Neural progenitor cell (in vitro differentiated cells): ENCODE measurements at places on chromosomes 3 and 15.

DNA sequence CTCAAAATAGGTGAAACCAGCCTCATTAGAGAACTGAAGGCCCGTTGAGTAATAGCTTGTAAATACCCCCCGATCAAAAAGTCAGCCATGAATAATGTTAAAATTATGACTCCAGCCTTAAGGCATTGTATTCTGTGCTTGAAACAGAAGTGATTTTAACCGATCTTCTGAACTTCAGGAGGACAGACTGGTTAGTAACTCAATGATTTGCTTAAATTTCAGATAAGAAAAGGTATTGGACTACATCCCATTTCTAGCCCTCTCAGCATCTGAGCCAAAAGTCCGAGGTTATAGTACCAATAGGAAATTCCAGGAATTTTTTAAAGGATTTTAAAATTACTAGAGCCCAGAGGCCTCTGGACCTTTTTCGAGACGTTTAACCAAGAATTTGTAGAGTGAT lies 67.7 kb upstream of the FGF12 start:
- DNase-seq: no peak
- H3K36me3 ChIP-seq: no peaks in the 10 kb centered on the region
- H3K4me1 ChIP-seq: no peaks in the 10 kb centered on the region
- no peak overlapping the region for H3K4me3 ChIP-seq
- H3K27me3 ChIP-seq: no peaks in the 10 kb centered on the region

DNA sequence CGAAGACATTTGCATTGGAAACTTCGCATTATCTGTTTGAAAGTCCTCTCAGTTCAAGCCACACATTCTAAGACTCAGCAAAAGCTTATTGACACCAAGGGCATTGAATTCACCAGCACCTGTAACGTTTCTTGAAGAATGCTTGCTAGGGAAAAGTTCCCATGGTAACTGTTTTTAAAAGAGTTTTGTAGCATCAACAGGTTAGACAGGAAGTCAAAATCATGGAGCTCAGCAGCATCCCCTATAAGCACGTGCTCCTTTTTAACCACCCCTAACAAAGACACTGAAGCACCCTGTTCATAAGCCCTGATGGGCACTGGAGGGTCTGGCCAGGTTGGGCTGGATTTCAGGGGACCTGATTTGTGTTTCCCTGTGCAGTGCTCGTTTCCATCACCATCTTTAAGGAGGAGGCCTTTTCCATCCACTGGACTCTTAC lies 229.7 kb upstream of the BHLHE40 start:
- no peaks in the 10 kb centered on the region for H3K27me3 ChIP-seq
- no peak overlapping the region for H3K27ac ChIP-seq
- DNase-seq: no peak
- no peaks in the 10 kb centered on the region for H3K4me1 ChIP-seq

- H3K27me3 ChIP-seq: no peaks in the 10 kb centered on the region
- H3K36me3 ChIP-seq: no peaks in the 10 kb centered on the region
- H3K4me1 ChIP-seq: peaks cover 8% of the 10 kb centered on the region
- H3K27ac ChIP-seq: no peak overlapping the region
- peak overlapping the region; percentile 83 for H3K4me3 ChIP-seq
Measured at GRCh38 chr3:40908612-40909011, 290.7 kb upstream of the CTNNB1 start.

GRCh38 chr3:25527801-25528200 lies 99.7 kb downstream of the RARB start:
- H3K27ac ChIP-seq: peak overlapping the region; percentile 71
- peaks cover 18% of the 10 kb centered on the region for H3K4me1 ChIP-seq
- no peaks in the 10 kb centered on the region for H3K36me3 ChIP-seq
- no peak overlapping the region for H3K4me3 ChIP-seq
- DNase-seq: peak; percentile 49

DNA sequence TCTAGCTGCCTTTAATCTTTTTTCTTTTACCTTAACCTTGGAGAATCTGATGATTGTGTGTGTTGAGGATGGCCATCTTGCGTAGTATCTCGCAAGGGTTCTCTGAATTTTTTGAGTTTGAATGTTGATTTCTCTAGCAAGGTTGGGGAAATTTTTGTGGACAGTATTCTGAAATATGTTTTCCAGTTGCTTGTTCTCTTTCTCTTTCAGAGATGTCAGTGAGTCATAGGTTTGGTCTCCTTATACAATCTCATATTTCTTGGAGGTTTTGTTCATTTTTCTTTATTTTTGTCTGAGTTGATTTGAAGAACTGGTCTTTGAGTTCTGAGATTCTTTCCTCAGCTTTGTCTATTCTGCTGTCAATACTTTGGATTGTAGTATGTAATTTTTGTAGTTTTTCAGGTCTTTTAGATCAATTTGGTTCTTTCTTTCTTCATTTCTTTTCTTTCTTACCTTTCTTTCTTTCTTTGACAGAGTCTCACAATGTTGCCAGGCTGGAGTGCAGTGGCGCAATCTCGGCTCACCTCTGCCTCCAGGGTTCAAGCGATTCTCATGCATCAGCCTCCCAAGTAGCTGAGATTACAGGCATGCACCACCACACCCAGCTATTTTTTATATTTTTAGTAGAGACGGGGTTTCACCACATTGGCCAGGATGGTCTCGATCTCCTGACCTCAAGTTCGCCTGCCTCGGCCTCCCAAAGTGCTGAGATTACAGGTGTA lies 366.4 kb upstream of the RASGRP1 start:
- H3K36me3 ChIP-seq: no peaks in the 10 kb centered on the region
- H3K4me3 ChIP-seq: no peak overlapping the region
- no peaks in the 10 kb centered on the region for H3K27me3 ChIP-seq
- H3K4me1 ChIP-seq: no peaks in the 10 kb centered on the region
- H3K27ac ChIP-seq: no peak overlapping the region

DNA sequence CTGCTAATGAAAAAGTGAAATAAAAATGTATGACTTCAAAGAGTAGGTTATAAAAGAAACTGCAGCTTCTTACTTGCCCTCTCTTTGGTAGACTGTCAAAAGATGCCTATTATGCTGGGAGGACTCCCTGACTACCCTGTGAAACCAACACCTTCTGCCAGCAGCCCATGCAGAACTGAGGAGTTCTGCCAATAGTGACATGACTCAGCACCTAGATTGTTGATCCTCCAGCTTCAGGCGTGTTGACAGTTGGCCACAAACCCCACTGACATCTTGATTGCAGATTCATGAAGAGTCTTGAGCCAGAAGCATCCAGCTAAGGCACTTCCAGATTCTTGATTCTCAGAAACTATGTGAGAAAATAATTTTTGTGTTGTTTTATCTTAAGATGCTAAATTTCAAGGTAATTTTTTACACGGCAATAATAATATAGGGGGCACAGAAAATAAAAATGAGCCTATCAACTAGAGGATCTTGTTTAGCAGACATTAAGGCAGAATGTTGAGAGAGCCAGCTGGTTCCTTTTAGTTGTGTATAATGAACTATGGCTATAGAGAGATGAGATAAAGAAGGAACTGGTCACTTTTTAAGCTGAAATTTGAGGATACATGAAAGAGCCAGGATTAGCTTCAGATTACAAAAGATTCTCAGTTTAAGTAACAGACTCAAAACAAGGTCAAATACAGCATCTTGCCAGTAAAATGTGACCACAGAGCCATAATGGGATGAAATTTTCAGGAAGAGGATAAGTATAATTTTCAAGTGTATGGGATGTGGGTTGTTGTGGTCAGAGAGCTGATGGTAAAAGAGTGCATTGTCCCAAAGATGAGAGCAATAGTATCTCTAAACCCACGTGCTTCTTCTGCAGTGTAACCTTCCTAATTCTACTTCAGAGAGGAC lies 588.7 kb upstream of the CBLB start:
- no peak for DNase-seq
- no peaks in the 10 kb centered on the region for H3K36me3 ChIP-seq
- no peak overlapping the region for H3K27ac ChIP-seq
- H3K27me3 ChIP-seq: no peaks in the 10 kb centered on the region
- no peaks in the 10 kb centered on the region for H3K4me1 ChIP-seq

DNA sequence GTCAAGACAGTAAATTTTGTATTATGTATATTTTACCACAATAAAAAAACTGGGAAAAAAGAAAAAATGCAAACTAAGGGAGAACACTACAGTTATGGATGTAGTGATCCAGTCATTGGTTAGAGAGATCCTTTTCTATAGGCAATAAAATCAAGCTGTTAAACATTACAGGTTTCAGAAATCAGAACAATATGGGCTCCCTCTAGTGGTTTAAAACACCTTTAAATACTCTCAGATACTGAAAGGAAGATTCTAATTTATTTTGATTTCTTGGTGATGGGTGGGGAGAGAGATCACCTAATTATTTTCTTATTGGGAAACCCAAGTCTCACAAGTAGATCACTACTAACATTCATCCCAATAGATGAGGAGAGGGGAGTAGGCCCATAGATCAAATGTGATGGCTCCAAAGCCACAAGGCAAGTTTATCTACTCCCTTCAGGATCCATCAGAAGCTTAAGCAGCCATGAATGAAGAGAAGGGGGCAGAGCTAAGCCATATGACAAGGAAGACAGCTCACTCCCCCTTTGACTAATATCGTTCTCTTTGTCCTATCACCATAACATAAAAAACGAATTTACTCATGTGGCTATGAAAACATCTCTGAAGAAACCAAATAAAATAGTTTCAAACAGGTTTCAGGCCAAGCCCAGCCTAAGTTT lies 118.6 kb downstream of the ANO10 start:
- H3K27me3 ChIP-seq: no peaks in the 10 kb centered on the region
- peak; percentile 31 for DNase-seq
- H3K4me1 ChIP-seq: peaks cover 7% of the 10 kb centered on the region

GRCh38 chr15:60480149-60480548 lies 1.2 kb upstream of the ICE2 start:
- H3K4me1 ChIP-seq: peaks cover 20% of the 10 kb centered on the region
- no peak overlapping the region for H3K4me3 ChIP-seq
- DNase-seq: no peak
- H3K27ac ChIP-seq: no peak overlapping the region
- peaks cover 10% of the 10 kb centered on the region for H3K36me3 ChIP-seq

- no peaks in the 10 kb centered on the region for H3K4me1 ChIP-seq
- DNase-seq: peak; percentile 57
- H3K36me3 ChIP-seq: no peaks in the 10 kb centered on the region
- no peak overlapping the region for H3K4me3 ChIP-seq
Measured at GRCh38 chr15:44261007-44261706, 27.4 kb upstream of the GOLM2 start.

DNA sequence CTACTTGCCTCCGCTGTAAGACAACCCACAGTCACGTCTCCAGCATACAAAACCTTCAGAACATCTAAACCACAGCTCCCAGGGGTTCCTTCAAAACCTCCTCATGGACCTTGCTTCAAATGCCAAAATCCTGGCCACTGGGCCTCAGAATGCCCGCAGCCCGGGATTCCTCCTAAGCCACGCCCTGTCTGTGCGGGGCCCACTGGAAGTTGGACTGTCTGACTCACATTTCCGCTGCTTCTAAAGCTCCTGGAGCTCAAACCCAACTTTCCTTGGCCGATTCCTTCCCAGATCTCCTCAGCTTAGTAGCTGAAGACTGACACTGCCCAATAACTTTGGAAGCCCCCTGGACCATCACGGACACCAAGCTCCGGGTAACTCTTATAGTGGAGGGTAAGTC lies 17.9 kb upstream of the OR5H6 start:
- H3K27ac ChIP-seq: no peak overlapping the region
- DNase-seq: no peak
- no peaks in the 10 kb centered on the region for H3K27me3 ChIP-seq
- no peak overlapping the region for H3K4me3 ChIP-seq

DNA sequence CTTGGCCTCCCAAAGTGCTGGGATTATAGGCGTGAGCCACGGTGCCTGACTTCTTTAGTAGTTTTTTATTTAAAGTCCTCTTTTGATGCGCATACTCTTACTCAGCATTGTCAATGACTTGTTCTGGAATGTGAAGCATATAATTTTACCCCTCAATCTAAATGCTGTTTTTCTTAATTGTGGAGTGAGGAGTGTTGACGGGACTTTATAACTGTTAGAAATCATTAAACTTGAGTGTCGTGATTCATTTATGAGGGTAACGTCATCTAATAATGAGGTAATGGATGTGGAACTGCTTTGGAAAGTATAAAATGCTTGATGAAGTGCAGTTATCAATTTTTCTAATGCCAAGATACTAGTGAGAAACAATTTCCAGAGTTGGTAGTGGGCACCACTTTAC lies 48.3 kb downstream of the PLS1 start:
- no peaks in the 10 kb centered on the region for H3K36me3 ChIP-seq
- no peak overlapping the region for H3K27ac ChIP-seq
- H3K27me3 ChIP-seq: no peaks in the 10 kb centered on the region
- no peak overlapping the region for H3K4me3 ChIP-seq
- DNase-seq: no peak

DNA sequence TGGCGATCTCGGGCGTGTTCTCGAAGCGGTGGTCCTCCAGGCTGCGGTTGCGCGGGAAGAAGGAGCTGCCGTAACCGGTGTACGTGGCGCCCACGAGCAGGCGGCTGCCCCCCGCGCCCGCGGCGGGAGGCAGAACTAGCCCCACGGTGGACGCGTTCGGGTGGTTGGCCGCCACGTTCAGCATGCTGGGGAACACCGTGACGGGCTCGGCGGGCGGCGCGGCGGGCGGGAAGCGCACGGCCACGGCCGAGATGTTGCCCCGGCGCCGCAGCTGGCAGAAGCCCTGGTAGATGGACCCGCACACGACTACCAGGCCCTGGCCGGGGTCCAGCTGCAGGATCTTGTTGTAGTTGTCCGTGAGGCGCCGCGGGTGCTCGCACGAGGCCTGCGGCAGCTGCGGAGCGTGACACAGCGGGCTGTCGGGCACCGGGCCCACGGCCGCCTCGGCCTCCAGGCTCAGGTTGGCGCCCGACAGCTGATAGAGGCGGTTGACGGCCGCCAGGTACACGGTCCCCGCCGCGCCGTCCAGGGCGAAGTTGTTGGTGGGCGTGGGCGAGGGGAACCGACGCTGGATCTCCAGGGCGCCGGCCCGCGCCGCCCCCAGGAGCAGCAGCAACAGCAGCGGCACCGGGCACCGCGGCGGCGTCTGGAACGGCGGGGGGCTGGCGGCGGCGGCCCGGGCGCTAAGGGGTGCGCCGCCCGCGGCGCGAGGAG lies 397 bp downstream of the PLXND1 start:
- H3K4me1 ChIP-seq: peaks cover 20% of the 10 kb centered on the region
- H3K4me3 ChIP-seq: peak overlapping the region; percentile 56
- peak; percentile 54 for DNase-seq
- H3K27me3 ChIP-seq: peaks cover 50% of the 10 kb centered on the region
- H3K27ac ChIP-seq: no peak overlapping the region

- H3K4me3 ChIP-seq: peak overlapping the region; percentile 79
- DNase-seq: no peak
- H3K27me3 ChIP-seq: no peaks in the 10 kb centered on the region
- no peak overlapping the region for H3K27ac ChIP-seq
- peaks cover 15% of the 10 kb centered on the region for H3K36me3 ChIP-seq
- H3K4me1 ChIP-seq: peaks cover 6% of the 10 kb centered on the region
Measured at GRCh38 chr15:40037721-40038120, 1.3 kb downstream of the SRP14 start.
